Occipital lobe (tissue), 3 donors: ENCODE measurements at places on chromosomes 12 and 14. TPM values are rescaled to one million over a fixed set of nuclear protein-coding genes. Genes with fewer than 3 reads are reported as not detected.

Gene KRT85
- not detected for total RNA-seq

Gene OR5AU1
- not detected for total RNA-seq

Gene TMEM233
- total RNA-seq = not detected

Gene METTL17
- total RNA-seq = 29.0 TPM

Gene ATL1
- 99.8 TPM for total RNA-seq

Gene AKAP3
- total RNA-seq = 2.7 TPM

Gene MAGOHB
- 29.3 TPM for total RNA-seq

Gene BIN2
- total RNA-seq = 2.2 TPM

Gene SDS
- 0.62 TPM for total RNA-seq

Gene SBNO1
- total RNA-seq = 48.4 TPM

Gene CLECL1
- not detected for total RNA-seq

Gene SRRM4
- 6.4 TPM for total RNA-seq

Gene NOC4L
- total RNA-seq = 6.2 TPM
